Lung microvascular endothelial cell (primary cell): ENCODE measurements at places on chromosomes 1 and 21.

DNA sequence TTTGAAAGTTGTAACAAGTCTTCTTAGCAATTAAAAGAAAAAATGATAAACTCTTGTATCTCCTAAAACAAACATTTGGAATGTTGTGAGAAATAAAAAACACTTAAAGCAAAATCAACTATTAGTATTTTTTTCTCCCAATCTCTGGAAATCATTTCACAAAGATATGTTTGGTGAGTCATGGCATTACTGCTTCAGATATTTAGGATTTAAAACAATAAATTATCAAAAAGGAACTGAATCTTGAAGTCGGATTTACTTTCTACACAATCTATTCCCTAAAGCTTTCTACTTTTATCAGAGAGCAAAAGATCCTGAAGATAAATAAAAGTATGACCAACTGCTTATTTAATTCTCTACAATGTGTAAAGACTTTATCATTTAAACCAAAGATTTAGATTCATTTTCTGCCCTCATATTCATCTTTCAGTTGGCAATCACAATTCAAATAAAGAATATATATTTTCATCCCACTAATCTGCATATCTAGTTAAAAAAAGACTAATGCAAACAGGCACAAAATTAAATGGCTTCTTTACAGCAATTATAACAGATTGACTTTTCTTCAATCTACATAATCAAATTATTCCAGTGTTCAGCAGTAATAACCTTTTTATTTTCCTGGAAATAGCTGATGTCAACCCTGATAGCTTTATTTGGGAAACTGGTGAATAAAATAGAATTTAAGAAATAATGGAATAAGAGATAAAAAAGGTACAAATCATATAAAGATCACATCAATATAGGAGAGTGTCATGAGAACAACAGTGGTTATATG lies 230.0 kb downstream of the COP1 start:
- DNase-seq = no peak

- no peak for DNase-seq
Measured at GRCh38 chr1:236351875-236352573, 42.1 kb upstream of the EDARADD start.

DNA sequence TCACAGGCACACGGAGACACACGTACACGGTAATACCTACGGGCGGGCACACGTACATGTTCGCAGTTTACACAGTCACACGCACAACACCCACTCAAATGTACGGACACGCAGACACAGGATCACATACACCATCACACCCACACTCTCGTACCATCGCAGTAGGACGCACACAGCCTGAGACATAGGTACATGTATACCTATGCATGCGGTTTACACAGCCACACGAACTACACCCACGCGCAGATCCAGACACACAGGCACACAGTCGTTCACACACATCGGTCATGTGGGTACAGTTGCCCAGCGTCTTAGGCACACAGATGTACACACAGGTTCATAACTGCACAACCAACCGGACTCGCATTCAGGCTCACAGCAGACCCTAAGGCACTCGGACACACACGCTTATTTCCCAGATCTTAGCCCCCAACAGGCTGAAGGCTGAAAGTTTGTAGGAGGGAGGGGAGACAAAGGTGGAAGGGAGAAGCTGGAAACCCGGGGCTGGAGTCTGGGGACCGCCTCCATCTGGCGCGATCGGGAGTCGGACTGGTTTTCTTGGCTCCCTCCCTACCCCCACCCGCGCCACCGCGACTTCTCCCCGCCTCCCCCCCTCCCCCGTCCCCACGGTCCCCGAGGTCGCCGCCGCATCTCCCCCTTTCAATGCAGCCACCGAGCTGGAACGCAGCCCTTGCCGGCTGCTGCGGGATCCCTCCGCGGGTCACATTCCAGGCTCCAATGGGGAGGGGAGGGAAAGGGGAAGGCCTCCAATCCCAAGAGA lies 51.9 kb upstream of the SYNC start:
- DNase-seq = no peak

DNA sequence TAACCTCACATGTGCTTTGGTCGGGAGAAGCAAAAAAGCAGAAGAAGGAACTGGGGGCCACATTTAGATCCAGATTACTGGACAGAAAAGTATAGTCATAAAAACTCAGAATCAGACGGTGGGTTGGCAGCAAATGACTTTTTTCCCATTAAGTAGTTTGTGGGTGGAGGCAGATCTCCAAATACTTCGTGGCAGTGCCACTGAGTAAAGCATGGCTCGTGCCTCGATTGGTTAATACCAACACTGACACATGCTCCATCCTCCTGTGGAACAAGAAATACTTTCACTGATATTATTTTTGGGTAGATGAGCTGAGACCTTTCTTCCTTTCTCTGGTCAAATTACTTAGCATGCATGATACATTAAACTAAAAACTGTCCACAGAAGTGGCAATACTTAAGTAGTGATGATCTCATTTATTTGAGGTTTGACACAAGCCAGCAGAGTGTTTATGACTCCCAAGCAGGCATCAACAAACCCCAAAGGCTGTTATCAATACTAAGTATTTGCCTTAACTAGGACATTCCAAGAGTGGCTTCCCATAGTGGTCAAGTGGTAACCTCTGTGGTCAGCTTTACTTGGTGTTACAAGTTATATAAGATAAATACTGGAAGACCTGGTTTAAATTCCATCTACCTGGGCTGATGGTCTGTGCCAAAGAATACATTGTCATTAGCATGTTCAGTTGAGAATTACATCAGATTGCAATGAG lies 500.0 kb upstream of the RUNX1 start:
- no peak for DNase-seq

DNA sequence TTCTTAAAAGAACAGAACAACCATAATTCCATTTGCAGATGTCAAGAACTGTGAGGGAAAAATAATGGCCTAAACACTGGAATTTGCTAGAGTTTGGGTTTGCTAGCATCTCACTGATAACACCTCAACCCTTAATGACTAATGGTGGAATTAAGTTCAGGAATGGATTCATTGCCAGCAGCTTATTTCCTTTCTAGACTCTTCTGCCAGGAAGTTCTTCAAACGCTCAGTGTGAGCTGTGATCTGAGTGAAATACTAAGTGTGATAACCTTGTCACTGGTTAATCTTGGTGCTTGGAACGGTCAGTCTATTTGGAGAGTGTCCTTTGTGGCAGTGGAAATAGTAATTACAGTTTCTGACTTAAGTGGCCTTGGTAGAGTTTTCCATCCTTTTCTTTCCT lies 21.6 kb upstream of the PLEKHM2 start:
- no peak for DNase-seq

DNA sequence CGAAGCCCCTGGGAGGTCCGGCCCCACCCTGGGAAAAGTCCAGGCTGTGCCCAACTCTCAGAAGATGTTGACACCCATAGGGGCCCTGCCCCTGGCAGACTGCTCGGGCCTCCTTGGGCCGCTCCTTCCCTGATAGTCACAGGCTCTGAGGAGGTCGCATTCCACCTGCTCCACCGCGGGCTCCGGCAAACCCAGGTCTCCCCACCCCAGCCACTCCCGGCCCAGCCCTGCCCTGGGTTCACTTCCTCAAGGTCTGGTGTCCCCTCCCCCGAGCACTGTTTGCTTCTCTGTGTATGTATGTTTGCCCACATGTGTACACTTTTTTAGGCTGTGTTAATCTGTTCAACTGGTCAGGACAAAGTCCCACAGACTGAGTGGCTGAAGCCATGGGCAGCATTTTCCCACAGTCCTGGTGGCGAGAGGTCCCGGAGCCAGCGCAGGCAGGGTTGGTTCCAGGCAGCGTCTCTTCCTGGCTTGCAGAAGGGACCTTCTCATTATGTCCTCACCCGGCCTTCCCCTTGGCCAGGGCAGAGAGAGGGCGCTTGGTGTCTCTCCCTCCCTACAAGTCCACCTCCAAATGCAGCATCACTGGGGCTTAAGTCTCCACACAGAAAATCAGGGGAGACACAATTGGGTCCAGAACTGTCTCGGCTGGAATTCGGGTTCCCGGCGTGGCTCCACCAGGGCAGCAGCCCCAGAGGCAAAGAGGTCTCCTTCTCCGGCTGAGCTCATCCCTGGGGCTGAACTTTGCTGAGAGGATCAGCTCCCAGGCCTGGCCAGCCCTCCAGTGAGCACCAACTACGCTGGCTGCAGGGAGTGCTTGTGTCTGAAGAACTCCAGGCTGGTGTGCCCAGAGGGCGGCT lies 10.5 kb upstream of the PRXL2B start:
- no peak for DNase-seq

DNA sequence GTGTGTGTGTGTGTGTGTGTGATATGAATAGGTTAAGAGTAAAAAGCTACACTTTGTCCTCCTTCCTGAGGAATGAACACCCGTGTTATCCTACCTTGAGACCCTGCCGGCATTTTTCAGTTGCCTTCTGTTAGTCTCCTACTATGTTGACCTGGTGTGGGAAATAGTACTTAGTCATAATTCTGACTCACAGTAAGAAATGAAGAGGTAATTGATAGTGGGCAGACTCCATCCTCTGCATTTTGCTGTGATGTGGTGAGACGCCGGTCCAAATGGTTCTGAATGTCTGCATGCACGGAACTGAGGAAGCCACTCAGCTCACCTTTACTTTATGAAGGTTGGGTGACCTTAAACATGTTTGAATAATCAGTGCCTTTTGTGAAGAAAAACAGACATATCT lies 12.6 kb downstream of the CD101 start:
- DNase-seq = no peak
